ENCODE measurements at places on chromosomes 13 and 19. TPM values are rescaled to one million over a fixed set of nuclear protein-coding genes. Genes with fewer than 3 reads are reported as not detected.

The SIGLEC5 gene
- total RNA-seq: not detected

The C5AR1 gene
- 4.6 TPM for total RNA-seq

The CYP4F2 gene
- total RNA-seq: not detected

The FCER2 gene
- not detected for total RNA-seq

The PIAS4 gene
- total RNA-seq: 42.6 TPM

The KLK1 gene
- total RNA-seq: not detected

The MCEMP1 gene
- not detected for total RNA-seq

The SIGLEC12 gene
- not detected for total RNA-seq

The TDRD12 gene
- total RNA-seq: 0.93 TPM

The UQCR11 gene
- 158 TPM for total RNA-seq

The ZSCAN4 gene
- not detected for total RNA-seq

The TMEM145 gene
- total RNA-seq: not detected

- no peak for DNase-seq
Measured at GRCh38 chr13:41742917-41743552, 217.9 kb downstream of the VWA8 start.

DNA sequence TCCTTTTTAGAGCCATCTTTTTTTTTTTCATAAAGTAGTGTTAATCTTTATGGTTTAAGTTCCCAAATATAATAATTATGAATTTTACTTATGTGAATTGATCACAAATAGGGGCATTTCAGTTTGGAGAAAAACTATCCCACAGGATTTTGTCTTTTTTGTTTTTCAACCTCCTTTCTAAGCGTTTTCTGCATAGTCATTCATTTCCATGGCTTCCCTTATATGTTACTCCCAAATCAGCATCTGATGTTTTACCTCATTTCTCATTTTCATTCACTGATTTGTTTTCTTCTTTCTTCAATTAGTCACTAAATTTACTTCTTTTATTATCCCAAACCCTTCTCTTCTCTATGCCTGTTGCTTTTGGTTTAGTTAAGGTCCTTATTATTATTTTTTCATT lies 24.7 kb downstream of the PDS5B start:
- no peak for DNase-seq

DNA sequence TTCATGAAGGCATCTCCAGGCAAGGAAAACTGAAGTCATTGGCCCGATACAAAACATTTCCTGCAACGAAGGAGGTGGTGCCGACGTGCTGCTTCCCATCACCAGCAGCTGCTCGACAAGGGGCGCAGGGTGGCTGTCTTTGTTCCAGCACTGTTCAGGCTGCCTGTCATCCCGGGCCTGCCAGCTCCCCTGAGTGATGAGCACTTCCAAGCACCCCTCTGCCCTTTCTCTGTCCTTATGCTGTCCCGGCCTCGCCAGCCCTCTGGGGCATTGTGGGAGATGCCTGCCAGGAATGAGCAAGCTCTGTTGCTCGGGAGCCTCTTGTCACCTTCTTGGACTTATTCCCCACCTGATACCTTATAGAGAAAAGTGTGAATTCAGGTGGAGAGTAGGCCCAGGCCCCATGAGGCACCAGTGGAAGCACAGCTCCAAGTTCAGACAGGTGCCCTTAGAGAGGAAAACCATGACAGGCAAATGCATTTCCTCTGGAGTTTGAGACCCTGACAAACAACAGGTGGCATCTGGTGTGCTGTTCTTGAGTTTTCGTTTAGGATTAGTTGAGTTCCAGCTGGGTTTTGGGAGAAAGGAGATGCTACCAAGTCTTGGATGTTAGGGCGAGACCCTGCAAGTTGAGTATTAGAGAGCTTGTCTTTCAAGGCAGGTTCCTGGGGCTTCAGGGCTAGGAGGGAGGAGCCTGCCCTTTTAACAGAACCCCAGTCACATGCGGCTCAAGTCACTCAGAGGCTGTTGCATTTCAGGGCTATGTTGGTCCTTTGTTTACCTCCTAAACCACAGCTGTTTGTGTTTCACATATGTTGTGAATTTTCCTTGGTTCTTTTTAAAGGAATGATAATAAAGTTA lies 21.4 kb downstream of the BBC3 start:
- no peak for DNase-seq

DNA sequence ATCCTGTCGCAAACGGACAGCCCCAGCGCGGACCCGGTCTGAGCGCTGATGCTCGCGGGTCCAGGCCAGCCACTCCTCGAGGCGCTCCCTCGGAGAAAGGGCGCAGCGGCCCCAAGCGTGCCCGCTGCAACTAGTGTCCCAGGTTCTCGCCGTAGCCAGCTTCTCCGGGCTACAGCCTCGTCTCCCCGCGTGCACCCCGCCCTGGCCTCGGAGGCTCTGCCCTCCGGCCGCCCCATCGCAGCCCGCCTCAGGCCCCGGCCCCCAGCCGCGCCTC lies 487 bp downstream of the FLT1 start:
- no peak for DNase-seq

DNA sequence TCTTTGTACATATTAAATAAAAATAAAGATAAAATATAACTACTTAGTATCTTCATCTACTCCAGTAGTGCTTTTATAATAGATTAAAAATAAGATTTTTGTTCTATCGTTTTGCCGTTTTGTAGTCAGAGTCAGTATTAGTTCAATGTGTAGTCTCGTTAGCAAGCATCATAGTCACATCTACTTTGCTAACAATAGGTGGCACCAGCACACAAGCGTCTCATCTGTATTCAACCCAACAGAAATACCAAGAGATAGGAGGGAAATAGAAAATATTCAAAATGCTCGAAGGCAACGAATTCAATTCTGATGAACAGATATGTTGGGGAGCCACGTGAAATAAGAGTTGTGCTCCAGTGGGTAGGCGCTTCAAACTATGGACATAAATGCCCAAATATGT lies 21.4 kb upstream of the MICU2 start:
- DNase-seq: no peak

DNA sequence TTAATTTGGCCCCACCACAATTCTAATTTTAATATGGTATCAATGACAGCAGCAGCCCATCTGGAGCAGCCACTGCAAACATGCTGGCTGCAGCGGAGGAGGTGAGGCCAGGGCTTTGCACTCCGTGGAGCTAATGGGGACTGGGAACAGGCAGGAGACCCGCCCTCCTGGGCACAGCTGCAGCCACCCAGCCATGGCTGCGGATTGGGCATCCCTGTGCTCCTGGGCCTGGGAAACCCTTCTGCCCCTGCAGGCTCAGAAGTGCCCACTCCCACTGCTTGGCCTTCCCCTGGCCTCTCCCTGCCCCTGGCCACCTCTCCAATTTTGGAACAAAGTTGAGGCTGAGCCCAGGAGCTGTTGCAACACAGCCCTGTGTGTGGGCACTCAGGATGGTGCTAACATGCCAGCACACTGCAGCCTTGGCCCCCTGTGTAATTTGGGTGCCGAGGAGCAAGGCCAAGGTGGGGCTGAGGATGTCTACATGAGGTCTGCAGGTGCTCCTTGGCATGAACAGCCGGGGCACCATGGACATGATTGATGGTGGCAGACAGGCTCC lies 123.6 kb downstream of the PCDH9 start:
- DNase-seq: no peak

DNA sequence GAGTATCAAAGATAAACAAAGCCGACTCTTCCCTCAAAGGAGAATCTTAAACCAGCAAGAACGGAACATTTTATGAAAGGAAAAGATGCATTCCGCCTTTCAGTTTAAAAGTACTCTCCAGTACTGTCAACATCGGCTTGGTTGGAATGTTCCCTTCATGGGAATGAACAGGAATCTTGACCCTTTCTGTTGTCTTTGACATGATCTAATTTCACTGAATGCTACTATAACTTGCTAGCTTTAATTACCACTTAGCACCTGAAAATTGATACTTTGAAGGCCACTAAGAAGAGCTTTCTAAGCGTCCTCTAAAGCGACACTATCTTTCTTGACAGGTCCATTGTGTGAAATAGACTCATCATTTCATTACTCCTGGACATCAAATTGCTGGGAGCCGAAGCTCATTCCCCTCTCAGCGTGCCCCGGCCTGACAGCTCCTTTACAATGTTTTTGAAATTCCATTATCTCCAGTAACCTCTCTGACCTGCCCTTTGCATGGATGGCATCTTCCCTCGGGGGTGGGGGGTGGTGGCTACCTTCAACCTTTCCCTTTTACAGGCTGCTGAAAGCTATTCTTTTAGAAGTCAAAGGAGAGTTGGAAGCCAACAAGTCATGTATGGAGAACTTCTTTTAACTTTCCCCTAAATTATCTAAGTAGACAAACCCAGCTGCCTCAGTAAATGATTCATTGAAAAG lies 67.9 kb downstream of the EFNB2 start:
- no peak for DNase-seq

DNA sequence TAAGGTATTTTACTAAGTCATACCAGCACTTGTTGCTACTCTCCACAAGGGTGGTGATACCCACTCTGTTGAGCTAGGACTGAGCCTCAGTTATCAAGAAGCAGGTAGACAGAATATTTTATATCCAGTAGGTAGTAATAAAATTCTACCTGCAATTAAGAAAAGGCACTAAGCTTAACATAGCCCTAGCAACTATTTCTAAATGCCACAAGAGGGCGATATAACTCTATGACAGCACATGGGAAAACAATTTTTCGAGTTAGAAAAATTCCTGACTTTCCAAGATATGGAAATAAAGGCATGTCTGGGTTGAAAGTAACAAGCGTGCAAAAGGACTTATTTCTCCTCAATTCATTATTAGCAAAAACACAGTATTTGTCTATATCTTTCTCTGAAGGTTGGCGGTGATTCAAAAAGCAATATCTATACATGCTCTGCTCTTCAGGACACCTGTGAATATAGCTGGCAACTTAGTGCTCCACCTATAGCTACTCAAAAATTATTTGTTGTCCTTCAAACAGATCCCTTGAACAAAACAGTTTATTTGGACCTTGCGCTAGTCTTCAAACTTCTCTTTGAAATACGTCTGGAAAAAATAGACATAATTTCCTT lies 14.7 kb downstream of the CCDC169 start:
- DNase-seq: peak; percentile 13

DNA sequence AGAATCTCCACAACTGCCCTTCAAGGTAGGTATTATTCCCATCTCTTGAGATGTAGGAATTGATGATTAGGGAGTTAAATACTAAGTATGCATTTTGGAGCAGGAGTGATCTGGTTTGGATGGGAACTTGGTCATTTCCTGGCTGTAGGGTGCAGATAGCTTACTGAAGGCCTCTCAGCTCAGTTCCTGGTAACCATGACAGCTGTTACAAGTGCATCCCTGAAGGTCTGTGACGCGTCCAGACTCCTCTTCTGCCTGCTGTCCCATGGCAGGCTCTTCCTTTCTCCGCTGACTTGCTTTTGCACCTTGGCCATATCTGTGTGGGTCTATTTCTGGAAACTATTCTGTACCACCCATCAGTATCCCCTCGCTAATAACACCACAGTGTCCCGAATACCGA lies 387.8 kb downstream of the ZNF536 start:
- DNase-seq: no peak

GRCh38 chr19:16527971-16528521 lies 14.2 kb downstream of the CHERP start:
- peak; percentile 42 for DNase-seq

DNA sequence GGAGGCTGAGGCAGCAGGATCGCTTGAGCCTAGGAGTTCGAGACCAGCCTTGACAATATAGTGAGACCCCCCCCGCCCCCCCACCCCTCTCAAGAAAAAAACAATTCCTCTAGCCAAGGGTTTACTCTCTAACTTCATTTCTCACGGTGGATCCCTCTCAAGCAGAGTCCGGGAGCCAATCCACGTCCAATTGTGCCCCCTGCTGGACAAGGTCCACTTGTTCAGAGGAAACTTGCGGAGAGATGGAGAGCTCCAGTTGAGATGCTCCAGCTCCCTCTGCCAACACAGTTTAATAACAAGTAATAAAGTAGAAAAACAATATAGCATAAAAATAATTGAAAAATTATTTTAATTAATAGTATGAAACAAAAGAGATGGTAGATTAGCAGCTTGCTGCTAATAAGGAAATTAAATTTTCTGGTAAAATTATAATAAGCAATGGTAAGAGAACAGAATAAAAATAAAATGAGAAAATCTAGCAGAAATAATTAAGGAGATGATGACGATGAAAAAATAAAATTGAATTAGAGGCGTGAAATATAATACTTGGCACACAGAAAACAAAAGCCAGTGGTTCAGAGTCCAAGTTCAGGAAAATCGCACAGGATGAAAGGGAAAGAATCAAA lies 14.5 kb upstream of the SIGLEC14 start:
- no peak for DNase-seq

- DNase-seq: no peak
Measured at GRCh38 chr19:49887037-49887664, 9.5 kb downstream of the IL4I1 start.

- DNase-seq: no peak
Measured at GRCh38 chr13:113548171-113548641, 36.3 kb upstream of the TFDP1 start.

- no peak for DNase-seq
Measured at GRCh38 chr13:24763596-24764275, at the start of gene RNF17. Gene RNF17, plus strand, starts transcription at chr13:24764169. Its CDS starts 35 bp downstream, at chr13:24764204.

- DNase-seq: no peak
Measured at GRCh38 chr19:54415208-54415900, at the start of gene TTYH1. Gene TTYH1, plus strand, starts transcription at chr19:54415464. Its CDS starts 89 bp downstream, at chr19:54415553.

DNA sequence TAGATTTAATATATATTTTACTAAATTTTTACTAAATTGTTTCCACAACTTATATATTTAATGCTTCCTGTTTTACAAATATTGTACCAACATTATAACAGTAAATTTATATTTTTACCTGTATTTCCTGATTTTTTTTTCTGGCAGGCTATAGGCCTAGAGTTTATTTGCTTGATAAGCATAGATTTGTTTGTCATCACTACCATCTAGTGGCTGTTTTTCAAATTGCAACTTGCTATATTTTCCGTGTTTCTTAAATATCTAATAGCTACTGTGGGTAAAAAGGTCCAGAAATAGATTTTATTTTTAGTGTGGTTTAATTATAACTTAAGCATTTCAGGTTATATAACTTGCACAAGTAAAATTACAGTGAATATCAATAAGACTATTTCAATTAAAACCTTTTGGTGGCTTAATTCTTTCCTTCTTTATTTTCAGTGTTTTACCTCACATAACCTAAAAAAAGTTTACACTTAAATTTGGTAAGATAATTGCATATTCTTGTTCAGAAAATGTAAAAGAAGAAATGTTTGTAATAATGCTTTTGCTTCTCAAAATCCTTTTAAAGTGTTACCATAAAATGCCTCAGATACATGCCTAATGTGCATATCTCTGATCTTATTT lies 60.6 kb downstream of the NDFIP2 start:
- peak; percentile 63 for DNase-seq

DNA sequence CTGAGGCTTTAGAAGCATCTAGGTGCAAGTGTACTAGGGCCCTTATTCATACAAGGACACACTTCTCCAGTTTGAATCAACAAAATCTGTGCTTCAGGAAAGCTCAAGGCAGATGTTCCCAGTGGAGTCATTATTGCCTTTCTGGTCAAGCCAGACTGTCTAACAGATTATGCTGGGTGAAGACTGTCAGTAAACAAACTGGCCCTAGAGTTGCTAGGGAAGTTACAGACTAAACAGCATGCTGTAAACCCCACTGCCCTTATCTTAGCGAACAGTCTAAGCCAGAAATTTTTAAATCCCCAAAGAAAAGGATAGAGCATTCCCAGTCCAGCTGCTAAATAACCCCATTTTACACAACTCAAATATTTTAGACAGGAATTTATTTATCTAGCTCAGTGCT lies 1701.3 kb upstream of the PRR20A start:
- DNase-seq: no peak

- DNase-seq: no peak
Measured at GRCh38 chr13:113964251-113964995, 9.5 kb downstream of the C13orf46 start.

Data from CD4-positive, alpha-beta memory T cell (primary cell).